ENCODE measurements at places on chromosomes 7 and 10.
A peak's percentile ranks its signal among the peaks of the same experiment; 100 is the strongest.

DNA sequence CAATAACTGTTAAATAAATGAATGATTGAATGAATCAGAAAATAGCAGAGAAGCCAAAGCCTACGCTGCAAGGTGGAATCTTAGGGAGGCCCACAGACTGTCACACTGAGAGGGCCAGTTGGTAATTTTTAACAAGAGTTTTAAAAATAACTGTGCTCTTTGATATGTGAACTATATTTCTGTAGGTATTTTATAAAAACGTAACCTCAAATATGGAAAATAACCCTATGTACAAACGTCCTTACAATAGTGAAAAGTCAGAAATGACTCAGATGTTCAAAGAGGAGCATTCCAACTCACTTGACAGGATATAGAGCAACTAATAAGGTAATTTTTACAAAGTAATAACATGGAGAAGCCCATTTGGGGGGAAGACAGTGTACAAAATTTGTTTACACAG, 18.9 kb upstream of the TMEM273 start:
- no peak for DNase-seq

- DNase-seq: no peak
These were observed 70.4 kb downstream of the CUBN start for GRCh38 chr10:17059197-17059688.

GRCh38 chr7:98420966-98421612, 20.2 kb upstream of the BAIAP2L1 start:
- DNase-seq: peak; percentile 7

GRCh38 chr10:107894516-107894915, 730.0 kb upstream of the SORCS1 start:
- DNase-seq: no peak

DNA sequence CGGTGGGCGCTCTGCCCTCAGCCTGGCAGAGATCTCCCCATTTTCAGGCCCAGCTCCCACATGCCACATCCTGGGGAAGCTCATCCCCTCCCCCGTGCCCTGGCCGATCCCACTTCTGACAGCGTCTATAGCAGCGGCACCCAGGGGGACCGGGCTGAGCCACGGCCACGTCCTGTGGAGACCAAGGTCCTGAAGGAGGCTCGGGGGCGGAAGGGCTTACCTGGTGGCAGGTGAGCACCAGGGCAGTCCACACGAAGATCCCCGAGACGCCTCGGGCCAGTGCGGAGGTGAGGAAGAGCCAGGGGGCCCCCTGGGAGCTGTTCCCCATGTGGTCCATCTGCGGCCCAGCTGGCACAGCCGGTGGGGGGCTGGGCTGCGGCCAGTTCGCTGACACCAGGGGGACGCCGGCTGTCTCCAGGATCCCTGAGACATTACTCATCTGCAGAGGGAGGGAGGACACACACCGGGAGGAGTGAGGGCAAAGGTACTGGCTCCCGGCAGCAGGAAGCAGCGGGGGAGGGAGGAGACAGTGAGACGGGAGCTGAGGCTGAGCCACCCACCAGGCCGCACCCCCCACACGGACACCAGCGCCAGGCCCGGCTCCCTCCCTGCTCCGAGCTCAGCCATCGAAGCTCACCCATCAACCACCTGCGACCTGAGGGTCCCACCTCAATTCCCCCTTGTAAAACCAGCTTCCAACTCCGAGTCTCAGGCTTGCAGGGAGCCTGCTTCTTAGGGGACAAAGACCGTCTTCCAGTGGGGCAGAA, 776 bp downstream of the TMEM184A start:
- DNase-seq: no peak

GRCh38 chr7:158030071-158030470, 557.6 kb downstream of the PTPRN2 start:
- no peak for DNase-seq
